ENCODE measurements at places on chromosomes 4 and X.
A peak's percentile ranks its signal among the peaks of the same experiment; 100 is the strongest.

DNA sequence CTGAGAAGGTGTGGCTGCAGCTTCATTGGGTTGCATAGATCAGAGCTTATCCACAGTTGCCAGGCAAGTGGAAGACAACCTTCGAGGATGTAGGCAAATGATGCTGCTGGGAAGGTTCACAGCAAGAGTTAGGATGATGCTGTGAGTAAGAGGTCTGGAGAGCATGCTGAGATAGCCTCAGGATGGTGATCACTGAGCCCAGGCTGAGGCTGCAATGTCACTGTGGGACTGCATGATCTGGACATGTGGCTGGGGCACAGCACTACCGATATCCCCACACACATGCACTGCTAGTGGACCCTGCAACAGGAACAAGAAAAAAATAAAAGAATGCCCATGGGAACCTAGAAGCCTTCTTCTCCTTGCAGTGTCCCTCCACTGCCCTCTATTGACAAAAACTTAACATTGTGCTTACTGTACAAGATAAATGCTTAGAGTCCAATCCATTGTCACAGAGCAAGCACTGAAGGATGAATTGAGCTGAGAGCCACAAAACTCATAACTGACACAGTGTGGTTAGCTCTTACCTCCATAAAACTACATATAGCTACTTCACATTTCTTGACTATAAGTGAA lies 105.6 kb downstream of the CNKSR2 start:
- peak; percentile 27 for DNase-seq

- DNase-seq, result no peak
Measured at GRCh38 chrX:54794028-54794427, 4.0 kb downstream of the ITIH6 start.

GRCh38 chr4:8745826-8746225 lies 125.8 kb downstream of the HMX1 start:
- no peak for DNase-seq

- no peak for DNase-seq
Measured at GRCh38 chr4:114187592-114187991, 208.1 kb upstream of the ARSJ start.

DNA sequence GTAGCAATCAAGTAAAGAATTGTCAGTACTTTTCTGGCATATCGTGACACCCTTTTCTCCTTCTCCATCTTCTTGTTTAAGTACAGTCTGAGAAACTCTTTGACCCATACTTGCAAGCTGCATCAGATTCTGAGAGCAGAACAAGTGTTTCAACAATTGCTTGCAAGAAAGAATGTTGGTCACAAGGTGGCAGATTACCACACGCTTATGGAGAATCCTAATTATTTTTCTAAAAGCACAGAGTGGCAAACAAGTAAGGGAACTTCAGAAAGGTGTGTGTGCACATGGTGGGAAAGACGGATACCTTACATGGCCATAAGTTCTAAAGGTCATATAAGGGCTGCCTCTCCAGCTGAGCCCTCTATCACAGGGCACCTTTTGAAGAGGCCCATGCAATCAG lies 136.4 kb upstream of the FGF13 start:
- DNase-seq, result no peak

- DNase-seq, result no peak
Measured at GRCh38 chr4:48693856-48694574, 86.1 kb downstream of the FRYL start.
